Naive thymus-derived CD4-positive, alpha-beta T cell (primary cell): ENCODE measurements at places on chromosomes 4 and X. TPM values are rescaled to one million over a fixed set of nuclear protein-coding genes. Genes with fewer than 3 reads are reported as not detected.

DNA sequence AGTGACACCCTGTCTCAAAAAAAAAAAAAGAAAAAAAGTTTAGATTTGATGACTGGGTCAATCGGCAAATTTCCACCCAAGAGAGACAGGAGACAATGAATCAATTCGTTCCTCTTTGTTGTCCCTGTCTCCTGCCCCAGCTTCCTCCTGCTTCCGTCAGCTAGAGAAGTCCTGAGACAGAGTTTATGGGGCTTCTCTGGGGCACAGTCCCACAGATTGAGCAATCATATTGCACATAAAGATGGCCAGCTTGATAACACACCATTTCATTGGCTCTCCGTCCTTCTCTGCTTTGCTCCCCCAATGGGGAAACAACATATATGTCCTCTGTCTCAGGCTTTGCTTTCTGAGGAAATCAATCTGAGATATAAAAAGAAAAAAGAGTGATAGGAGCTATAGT lies 78.4 kb upstream of the FUNDC1 start:
- no peak for DNase-seq

- no peak for DNase-seq
These were observed 158.4 kb downstream of the CHIC2 start for GRCh38 chr4:53905941-53906377.

GRCh38 chr4:81166458-81167160 lies 48.4 kb downstream of the PRKG2 start:
- no peak for DNase-seq

DNA sequence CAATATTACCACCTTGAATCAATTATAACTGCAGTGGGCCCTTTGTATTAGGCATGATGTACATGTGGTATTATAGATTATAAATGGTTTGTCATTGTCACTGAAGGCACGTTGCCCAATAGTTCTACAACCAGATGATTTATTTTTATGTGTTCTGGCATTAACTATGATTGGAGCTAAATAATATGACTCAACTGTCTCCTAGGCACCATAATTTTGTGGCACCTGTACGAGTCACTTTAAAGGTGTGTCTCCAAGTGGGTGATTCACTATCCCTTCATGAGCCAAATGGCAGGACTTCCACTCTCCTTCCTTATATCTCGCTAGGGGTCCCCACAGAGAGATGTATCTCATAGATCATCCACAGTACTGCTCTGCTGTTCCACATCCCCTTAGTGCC lies 6.1 kb upstream of the SMPX start:
- DNase-seq = no peak

- DNase-seq = peak; percentile 51
These were observed 104.9 kb downstream of the FAM53A start for GRCh38 chr4:1579001-1579900.

DNA sequence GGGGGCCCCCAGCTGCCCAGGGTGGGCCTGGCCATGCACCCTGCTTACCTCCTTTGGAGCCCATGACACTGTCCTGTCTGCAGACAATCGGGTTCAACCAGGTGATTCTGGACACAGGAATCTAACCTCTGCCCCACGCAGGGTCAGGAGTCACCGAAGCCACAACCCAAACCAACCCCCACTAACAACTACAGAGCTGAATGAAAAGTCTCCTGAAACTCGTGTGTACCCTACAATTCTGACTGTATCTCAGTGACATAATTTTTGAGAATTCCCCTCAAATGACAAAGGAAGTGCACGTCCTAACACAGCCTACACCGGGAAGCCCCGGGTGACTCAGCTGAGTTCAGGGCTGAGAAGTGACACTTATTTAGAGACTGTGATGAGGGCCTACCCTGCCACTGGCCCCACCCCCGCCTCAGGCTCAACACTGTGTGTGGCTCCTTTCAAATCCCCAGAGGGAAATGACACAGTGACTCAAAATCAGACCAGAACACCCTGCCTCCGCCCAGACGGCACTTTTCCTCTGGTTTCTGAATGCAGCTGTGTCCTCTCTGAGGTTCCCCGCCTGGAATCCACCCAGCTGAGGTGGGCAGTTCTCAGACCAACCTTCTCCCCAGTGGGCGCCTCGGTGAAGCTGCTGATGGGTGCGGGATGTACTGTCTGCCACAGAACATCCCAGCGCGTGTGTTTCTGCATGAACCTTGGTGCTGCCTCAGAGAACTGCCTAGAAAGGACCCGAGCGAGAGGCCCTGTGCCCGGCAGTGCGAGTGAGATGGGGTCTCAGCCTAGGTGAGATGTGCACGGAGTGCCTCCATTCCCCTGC lies 9.9 kb downstream of the TNIP2 start:
- DNase-seq = peak; percentile 66

- no peak for DNase-seq
These were observed 481 bp downstream of the UTP3 start for GRCh38 chr4:70688795-70689231.

DNA sequence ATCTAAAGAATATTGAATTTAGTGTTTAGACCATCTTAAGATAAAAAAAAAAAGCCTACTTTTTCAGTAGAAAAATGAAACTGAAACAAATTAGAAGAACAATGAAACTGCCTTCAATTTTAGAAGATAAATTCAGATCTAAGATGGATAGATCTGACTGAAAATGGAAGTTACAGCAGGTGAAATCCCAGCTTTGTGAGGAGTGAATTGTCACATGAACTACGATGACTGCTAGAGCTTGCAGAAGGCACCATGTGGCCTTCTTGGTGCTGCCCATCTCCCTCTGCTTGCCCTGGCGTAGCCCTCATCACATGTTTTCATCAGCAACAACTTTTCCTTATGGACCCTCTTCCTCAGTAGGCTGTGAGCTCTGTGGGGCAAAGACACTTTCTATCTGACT lies 51.4 kb upstream of the EMCN start:
- no peak for DNase-seq

DNA sequence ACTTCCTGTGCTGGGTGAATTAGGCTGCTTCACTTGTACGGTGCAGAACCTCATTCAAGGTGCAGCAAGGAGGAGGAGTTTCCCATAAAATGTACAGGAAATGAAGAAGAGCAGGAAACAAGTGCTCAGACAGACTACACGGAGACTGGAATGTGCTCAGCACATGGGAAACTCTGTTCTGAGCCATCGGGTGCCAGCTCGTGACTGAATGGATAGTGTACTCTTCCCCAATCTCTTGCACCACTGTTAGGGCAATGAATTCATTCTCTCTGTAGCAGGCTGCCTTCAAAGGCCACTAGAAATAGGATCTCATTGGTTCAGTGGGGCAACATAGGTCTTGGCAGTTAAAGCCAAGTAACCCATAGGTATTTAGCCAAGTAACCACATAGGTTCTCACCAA lies 200.0 kb upstream of the LDB2 start:
- DNase-seq = no peak

GRCh38 chr4:2914256-2915126 lies 48.7 kb downstream of the NOP14 start:
- DNase-seq = no peak

- no peak for DNase-seq
These were observed 46.6 kb upstream of the PGRMC2 start for GRCh38 chr4:128334256-128334655.

DNA sequence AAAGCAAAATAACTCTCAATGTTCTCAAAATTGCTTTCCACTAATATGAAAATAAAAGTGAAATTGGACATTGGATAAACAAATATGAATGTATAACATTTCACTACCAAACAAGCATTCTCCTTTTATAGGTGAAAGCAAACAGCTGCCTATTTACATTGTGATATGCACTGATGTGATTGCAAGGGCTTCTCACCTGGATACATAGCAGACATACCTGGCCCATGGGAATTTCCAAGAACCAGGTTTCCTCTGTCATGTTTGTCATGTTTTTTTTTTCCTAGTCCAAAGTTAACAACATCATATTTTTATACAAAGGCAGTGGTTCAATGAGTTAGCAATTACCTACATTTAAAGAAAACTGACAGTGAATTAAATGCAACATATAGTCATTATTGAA lies 228.5 kb downstream of the ANKRD50 start:
- DNase-seq = no peak

GRCh38 chr4:30865691-30866090 lies 145.5 kb downstream of the PCDH7 start:
- no peak for DNase-seq

DNA sequence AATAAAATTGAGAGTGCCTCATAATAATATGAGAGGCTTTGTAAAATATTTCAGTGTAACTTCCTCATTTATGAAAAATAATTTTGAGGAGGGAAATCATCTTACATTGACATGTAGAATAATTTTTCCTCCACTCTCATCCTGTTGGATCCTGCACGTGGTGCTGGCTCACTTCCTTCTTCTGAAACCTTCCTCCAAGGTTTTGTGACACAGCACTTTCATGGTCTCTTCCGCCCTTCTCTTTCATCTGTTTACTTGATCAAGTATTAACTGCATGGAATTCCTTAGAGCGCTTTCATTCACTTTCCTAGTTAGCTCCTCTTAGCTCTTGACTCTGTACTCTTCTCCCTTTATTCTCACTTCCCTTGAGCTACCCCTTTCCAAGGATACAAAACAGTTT lies 246.5 kb downstream of the RAPGEF2 start:
- DNase-seq = no peak

MAGEC3 gene
- total RNA-seq = not detected

VBP1 gene
- 27.9 TPM for total RNA-seq

SHROOM4 gene
- total RNA-seq = not detected

DCLK2 gene
- 0.23 TPM in 1 of 2 replicates, not detected in the other for total RNA-seq
